ENCODE measurements at places on chromosomes 4 and X.

- no peak for DNase-seq
Observed at GRCh38 chr4:55617587-55618197, 18.4 kb downstream of the NMU start.

GRCh38 chrX:117895418-117895817 lies 221.2 kb downstream of the KLHL13 start:
- DNase-seq, result no peak

DNA sequence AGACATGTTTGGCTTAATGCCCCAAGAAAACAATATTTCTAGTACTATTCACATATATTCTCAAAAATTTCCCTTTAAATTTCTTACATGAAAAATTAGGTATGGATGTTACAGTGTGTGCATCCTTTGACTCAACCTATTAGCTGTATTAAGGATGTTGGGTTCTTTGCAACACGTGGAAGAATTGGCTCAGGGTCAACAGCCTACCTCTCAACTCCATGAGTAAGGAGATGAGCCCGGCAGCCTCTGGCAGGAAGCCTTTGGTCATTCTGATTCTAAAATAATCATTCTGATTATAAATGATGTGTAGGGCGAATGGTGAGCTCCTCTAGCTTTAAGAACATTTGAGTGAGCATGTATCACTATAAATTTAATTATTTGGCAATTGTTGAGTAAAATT lies 148.0 kb upstream of the WDFY3 start:
- no peak for DNase-seq

- no peak for DNase-seq
Observed at GRCh38 chr4:47160095-47160494, 128.7 kb downstream of the GABRB1 start.

GRCh38 chrX:18946157-18946556 lies 37.8 kb downstream of the PHKA2 start:
- no peak for DNase-seq

DNA sequence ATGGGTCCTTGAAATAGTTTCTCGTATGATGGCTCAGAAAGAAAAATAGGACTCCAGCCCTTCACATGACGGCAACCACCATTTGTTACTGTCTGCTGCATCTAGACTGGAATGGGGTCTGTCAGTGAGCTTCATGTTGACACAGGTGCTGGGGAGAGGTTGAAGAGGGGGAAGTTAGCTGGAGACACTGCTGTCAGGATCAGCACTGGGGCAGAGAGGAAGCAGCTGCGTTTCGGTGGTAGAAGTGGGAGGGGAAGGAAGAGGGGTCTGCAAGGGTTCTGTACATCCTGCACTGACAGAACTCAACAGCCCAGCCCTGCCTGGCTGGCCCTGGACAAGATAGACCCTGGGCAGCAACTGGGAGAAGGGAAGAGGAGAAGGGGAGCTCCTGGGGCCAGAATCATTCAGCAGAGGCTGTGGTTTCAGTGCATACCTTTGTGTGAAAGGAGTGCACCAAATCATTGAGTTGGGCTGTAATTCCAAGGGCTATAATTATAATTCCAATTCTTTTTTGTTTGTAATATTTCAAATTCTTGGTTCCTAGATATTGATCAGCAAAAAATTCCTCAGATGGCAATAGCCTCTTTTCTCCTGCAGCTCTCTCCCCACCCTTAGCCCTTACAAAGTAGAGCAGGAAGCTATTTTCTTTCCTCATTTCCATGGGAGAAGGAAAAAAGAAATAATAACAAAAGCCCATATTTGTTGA lies 119.4 kb upstream of the C1GALT1C1 start:
- DNase-seq, result no peak

- DNase-seq, result no peak
Observed at GRCh38 chrX:80388206-80388605, 32.0 kb upstream of the TENT5D start.

DNA sequence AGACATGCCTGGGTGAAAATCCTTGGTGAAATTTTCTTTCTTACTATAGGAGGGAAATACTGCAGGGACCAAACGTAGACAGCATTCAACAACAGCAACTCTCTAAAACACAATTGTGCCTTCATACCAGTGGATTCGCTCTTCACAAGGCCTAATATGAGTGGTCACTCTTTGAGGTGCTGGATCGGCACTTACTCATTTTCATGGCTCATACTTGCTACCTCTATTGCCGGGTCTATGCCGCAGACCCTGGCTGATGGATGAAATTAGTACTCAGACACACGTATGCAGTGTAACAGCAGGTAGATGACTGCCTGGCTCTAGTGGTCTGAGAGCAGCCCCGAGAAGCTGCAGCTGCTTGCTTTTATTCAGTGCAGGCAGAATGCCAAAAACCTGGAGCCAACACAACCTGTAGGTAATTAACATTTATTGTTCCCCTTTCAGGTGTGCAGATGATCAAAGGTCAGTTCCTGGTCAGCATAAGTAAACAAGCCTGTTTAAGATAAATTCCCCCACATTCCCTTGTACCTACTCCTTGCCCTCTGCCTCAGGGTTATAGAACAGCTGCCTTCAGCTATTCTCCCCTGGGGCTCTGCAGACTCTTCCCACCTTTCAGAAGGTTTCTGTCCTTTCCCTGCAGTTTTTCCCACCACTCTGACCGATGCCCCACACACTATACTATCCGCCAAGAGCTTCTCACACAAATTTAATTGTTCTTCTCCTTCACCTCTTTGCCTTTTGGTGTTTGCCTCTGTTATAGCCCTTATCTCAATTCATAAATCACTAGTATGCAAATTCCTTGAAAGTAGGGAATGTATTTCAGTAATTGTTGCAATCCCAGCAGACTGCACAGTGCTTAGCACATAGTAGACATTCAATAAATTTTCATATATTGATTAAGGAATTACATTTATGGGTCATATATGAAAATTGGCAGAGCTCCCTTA lies 210.0 kb downstream of the SPANXN3 start:
- DNase-seq, result no peak

GRCh38 chrX:65677954-65678469 lies 10.6 kb downstream of the MSN start:
- DNase-seq, result peak; percentile 7

DNA sequence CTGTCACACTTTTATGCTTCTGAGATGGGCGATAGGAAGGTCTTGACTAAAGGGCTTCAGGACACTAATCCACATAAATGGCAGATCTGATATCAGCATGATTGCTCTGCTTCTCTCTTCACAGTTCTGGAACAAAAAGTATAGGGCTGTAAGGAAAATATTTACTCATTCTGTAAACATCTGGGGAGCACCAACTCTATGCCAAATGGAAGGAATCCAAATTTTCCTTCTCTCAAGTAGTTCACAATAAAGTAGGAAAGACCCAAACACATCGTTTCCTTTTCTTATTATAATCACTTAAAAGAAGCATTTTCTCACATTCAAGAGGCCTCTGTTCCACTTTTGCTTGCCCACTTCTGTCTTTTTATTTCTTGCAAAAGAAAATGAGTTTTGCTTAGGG lies 45.9 kb upstream of the F9 start:
- no peak for DNase-seq

- no peak for DNase-seq
Observed at GRCh38 chr4:140281828-140282552, 91.5 kb upstream of the SCOC start.

DNA sequence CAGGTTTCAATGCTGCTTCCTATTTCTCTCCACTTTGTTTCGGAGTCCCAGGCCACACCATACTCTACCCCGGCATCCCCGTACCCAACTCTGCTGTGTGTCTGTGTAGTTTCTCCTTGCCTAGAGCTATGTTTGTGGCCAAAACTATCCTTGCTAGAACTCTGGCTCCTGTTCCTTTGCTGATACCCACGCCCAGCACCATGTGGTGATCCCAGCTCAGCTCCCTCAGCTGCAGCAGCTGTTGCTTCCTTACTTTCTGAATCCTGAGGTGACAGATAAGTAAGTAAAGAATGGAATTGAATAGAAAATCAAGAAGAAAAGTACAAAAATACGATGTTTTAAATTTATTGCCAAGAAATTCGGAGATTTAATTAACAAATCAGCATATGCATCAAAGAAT lies 55.8 kb downstream of the CASP3 start:
- no peak for DNase-seq

GRCh38 chr4:159269956-159270355 lies 167.1 kb downstream of the RAPGEF2 start:
- no peak for DNase-seq

- DNase-seq, result no peak
Observed at GRCh38 chrX:9535101-9535500, 70.2 kb downstream of the TBL1X start.

DNA sequence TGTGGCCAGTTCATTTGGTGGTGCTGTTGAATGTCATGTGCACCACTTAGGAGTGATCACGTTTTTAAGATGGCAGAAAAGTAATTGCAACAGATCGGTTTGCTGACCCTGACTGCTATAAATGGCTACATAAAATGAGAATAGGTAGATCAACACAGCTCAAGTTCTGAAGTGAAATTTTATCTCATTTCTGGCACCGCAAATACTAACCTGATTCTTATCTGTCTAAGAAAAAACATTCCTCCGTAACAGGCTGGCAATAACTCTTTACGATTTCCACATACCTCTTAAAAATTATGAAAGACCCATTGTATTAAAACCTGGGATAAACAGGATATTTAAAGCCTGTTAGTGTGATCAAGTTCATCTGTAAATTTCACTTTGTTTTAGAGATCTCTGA lies 387.5 kb downstream of the PDGFC start:
- DNase-seq, result no peak

DNA sequence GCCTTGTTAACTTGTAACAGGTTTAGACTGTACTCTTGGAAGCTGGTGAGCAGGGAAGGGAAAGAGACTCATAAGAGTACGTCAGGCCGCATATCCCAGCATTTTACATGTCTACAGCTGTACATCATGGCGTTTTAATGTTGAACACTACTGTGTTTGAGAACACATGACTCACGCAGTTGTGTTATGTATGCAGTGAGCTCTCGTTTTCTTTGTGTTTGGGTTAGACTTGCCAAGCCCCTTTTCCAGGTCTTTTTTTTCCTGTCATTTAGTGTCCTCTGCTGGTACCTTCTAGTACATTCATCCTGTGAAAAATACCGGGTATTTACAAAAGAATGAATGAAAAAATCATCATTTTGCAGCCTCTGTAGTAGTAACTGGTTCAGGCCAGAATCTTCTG lies 35.3 kb downstream of the SMS start:
- no peak for DNase-seq

DNA sequence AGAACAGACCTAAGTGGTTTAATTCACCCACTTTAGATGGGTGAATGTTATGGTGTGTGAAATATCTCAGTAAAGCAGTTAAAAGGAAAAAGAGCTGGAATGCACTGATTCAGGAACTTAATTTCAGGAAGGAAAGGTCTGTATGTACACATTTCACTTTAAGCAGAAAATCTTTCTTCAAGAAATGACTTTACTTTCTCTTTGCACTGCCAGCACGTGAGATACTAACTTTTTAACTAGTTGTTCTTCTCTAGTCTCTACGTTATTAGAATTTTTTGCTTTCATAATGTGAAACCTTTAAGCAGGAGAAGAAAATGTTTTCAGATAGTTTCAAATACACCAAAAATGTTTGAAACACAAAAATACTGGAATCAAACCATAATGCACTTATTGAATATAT lies 18.8 kb downstream of the C4orf46 start:
- DNase-seq, result no peak

- no peak for DNase-seq
Observed at GRCh38 chr4:174105202-174105601, 178.3 kb downstream of the FBXO8 start.

- DNase-seq, result no peak
Observed at GRCh38 chrX:106917830-106918500, 2.2 kb upstream of the CLDN2 start.

DNA sequence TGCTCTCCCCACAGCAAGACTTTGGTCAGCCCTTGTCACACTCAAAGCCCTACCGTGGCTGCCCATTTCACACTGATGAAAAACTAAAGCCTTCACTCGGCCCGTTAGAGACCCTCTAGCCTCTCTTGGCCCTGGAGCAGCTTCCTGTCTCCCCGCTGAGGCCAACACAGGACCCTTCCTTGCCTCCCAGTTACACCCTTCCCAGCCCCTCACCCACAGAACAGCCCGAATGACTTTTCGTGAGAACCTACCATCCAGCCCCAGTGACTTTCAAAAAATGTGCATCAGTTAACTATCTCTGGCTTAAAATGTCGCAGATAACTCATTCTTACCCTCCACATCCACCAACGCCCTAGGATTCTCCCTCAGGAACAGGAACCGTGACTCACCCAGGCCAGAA lies 756 bp upstream of the TAF9B start:
- no peak for DNase-seq

DNA sequence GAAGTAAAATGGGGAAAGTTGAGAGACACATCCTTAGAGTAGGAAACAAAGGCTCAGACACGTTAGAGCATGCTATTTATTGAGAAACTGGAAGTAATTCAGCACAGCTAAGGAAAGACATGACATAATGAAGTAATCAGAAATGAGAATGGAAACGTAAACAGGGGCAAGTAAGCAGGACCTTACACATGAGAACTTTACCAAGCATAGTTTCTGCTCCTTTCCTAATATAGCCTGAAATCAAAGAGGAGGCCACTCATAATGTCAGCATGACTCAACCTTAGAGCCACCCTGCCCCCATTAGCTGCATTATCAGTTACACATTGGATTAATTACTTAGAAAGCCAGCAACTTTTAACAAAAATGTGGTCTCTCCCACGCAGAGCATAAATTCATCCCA lies 558.3 kb upstream of the GRIA3 start:
- DNase-seq, result no peak

DNA sequence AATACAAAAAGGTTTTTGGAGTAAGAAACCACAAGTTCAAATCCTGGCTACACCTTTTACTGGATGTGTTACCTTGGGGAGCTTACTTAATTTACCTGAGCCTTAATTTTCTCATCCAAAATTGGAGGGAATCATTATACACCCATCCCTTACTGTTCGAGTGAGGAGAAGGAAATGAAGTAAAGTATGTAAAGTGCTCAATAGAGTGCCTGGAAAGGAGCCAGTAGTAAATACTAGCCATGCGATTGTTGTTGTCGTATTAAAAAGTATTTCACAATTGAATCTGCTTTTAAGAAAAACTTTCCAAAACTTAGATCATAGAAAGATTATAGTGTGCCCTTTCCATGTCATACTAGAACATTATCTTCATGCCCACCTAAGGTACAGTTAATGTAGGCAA lies 124.5 kb downstream of the ATXN3L start:
- no peak for DNase-seq

- DNase-seq, result no peak
Observed at GRCh38 chr4:110705440-110705782, 82.5 kb upstream of the PITX2 start.

DNA sequence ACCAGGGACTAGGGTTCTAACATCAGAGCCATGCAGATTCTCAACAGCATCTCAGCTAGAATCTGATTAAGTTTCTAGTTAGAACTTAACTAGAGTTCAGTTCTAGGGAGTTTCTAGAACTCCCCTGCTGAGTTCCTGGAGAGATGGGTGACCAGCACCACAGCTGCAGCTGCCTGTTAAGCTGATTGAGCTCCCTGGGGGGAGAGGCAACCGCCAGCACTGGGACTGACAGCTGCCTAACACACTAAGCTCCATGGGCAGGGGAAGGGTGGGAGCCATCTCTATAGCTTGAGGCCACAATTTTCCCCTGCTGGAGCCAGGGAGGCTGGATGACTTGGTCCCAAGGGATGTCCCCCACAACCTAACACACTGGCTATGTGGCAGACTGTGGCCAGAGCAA lies 84.2 kb downstream of the CHIC1 start:
- no peak for DNase-seq

GRCh38 chr4:169438057-169438480 lies 167.3 kb upstream of the SH3RF1 start:
- no peak for DNase-seq

- DNase-seq, result no peak
Observed at GRCh38 chr4:96073461-96073860, 233.6 kb downstream of the PDHA2 start.

GRCh38 chr4:169051761-169052593 lies 41.9 kb upstream of the CBR4 start:
- DNase-seq, result no peak
